ENCODE measurements at places on chromosomes 5 and 9. TPM values are rescaled to one million over a fixed set of nuclear protein-coding genes. Genes with fewer than 3 reads are reported as not detected.
A peak's percentile ranks its signal among the peaks of the same experiment; 100 is the strongest.

The CD180 gene
- total RNA-seq, result 2.0 TPM

The WWC1 gene
- total RNA-seq, result 18.7 TPM

The CD274 gene
- 2.2 TPM for total RNA-seq

The POMT1 gene
- 14.5 TPM for total RNA-seq

The MEGF10 gene
- 0.74 TPM for total RNA-seq

The SLC2A6 gene
- 3.7 TPM for total RNA-seq

The GNE gene
- 16.0 TPM for total RNA-seq

The ABL1 gene
- 68.5 TPM for total RNA-seq

DNA sequence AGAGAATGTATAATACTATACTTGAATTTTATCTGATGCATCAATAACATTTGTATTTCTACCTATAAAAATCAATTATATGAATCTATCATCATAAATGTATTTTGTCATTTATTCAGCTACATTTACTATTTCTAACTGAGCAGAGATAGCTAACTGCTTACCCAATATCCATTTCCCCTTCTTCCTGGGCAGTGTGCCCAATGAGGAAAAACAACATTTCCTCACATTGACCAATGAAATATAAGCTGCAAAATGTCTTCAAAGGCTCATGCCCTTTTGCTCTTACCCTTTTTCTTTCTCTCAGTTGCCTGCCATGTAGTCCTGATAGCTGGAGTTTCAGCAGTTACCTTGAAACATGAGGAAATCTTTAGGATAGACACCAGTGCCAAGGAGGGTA is 385.8 kb upstream of the PCSK5 start:
- DNase-seq, result no peak

DNA sequence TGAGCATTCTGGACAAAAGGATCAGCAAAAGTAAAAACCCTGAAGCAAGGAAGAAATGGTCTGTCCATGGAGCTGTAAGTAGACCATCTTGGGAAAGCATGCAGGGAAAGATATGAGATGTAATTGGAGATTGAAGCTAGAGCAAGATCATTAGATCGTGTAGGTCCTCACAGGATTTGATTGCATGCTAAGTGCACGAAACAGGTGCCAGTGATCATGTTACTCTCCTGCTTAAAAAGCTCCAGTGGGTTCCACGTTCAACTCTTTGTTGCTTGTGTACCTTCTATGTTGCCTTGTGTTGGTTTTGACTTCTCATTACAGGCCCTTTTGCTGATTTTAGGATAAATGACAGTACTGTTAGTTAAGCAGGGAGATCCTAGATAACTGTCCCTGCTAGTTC is 442.0 kb downstream of the DMRT2 start:
- no peak for DNase-seq

DNA sequence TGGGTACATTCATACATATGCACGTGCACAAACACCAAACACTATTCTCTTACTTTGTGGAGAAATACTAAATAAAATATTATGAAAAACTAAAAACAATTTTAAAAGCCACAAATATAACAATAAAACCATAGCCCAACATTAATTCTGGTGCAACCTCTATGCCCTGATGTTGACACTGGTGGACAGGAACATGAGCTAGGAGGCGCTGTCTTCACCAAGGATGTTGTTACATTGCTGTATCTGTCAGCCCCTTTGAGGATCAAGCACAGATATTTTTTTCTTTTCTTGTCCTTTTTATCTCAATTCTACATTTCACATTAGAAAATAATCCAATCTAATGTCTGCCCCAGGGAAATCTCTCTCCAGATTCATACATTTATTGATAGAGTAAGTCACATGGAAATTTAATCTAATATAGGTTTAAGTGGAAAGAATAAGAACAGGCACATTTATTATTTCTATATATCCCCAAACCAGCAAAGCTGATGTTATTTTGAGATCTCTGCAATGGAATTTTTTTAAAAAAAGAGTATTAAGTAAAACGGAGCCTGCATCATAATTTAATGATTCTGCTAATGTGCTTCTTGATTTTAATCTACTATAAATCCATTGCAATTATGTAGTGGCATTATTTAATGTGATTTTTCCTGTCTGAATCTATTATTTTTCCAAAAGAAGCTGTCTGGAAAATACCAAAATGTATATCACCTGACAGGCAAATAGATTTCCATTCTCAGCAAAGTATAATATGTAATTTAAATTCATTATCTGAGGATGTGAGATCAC is 716.5 kb downstream of the MTRR start:
- no peak for DNase-seq

DNA sequence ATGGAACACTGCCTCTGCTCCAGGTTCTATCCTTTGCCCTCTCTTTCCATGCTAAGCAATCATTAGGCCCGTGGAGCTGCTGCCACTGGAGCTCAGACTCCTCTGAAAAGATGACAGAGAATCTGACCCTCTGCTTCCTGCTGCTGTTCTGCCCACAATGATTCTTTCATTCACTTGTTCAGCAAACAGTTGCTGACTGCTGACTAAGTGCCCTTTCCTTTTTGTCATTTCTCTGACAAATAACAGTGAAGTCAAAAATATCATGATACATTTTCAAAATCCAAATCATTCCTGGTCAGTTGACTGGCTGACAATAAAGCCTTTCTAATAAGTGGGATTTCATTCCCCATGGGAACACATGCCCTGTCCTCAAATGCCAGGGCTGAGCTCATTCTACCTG is 110.1 kb downstream of the SIL1 start:
- no peak for DNase-seq

DNA sequence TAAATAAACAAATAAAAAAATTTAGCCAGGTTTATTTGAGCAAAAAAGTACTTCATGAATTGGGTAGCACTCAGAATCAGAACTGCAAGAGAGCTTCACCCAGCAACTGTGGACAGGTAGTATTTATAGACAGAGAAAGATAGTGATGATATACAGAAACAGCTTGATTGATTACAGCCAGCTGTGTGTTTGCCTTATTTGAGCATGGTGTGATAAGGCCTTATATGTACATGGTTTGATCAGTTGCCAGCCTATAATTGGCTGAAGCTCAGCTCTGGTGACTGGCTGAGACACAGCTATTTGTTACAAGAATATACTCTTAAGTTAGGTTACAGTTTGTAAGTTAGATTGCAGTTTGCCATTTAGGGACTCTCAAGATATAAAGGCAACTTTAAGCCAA is 34.3 kb upstream of the ARL15 start:
- no peak for DNase-seq

GRCh38 chr9:112044186-112044585 is 130.9 kb downstream of the SUSD1 start:
- no peak for DNase-seq

DNA sequence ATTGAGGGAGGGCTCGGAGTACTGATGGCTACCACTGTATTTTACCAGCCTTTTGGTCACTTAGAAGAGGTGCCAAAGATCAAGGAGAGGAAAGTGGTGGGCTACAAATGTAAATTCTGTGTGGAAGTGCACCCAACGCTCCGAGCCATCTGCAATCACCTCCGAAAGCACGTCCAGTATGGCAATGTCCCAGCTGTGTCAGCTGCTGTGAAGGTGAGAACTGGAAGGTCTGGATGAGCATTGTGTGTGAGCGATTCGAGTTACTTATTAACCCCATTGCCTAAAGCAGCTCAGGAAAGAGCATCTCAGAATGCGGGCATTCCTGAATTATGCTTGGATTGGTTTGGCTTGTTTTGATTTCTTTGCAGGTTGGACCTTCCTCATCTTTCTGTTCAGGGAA is 67.5 kb downstream of the ZNF462 start:
- DNase-seq, result no peak

GRCh38 chr9:133467101-133467500 is 7.3 kb downstream of the CACFD1 start:
- no peak for DNase-seq

DNA sequence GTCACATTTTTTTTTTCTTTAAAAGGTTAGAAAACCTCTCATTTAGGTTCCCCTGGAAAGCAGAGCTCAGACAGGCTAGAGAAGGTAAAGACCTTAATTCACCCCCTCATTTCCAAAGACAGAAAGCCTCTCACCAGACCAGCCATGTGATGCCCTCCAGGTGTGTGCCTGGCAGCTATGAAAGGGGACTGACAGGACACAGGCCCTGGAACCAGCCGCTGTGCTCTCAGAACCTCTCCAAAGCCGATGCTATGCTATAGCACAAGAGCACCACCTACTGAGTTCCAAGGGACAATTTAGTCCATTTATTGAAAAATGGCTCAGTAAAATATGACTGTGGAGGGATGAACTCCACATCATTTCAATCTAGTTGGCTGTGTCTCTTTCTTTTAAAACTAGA is 48.8 kb downstream of the FANCC start:
- no peak for DNase-seq

- peak; percentile 58 for DNase-seq
Measured at GRCh38 chr9:38276771-38277439, 115.6 kb upstream of the ALDH1B1 start.

DNA sequence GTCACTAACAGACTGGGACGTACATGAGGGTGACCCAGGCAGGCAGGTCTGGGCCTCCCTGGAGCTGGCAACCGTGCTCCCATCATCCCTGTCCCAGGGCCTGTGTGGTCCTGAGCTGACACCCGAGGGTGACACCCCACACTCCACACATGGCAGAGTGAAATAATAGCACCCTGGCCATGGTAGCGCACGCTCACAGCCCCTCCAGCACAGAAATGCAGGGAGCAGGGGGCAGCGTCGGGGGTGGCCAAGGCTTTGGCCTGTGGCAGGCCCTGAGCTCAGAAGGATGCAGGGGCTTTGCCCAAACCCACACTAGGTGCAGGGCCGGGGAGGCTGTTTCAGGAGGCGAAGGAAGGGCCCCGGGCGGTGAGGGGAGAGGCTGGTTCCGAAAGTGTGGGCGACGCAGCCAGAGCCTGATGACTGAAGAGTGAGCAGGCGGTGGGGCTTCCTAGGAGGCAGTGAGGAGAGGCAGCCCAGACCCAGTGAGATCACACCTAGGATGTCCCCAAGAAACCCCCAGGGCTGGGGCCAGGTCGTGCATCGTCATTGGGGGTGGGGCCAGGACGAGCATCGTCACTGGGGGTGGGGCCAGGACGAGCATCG is 12.9 kb downstream of the OR2V2 start:
- no peak for DNase-seq

GRCh38 chr5:173258466-173258865 is 23.5 kb upstream of the NKX2-5 start:
- DNase-seq, result no peak

- no peak for DNase-seq
Measured at GRCh38 chr5:38927470-38927869, 81.7 kb downstream of the OSMR start.

DNA sequence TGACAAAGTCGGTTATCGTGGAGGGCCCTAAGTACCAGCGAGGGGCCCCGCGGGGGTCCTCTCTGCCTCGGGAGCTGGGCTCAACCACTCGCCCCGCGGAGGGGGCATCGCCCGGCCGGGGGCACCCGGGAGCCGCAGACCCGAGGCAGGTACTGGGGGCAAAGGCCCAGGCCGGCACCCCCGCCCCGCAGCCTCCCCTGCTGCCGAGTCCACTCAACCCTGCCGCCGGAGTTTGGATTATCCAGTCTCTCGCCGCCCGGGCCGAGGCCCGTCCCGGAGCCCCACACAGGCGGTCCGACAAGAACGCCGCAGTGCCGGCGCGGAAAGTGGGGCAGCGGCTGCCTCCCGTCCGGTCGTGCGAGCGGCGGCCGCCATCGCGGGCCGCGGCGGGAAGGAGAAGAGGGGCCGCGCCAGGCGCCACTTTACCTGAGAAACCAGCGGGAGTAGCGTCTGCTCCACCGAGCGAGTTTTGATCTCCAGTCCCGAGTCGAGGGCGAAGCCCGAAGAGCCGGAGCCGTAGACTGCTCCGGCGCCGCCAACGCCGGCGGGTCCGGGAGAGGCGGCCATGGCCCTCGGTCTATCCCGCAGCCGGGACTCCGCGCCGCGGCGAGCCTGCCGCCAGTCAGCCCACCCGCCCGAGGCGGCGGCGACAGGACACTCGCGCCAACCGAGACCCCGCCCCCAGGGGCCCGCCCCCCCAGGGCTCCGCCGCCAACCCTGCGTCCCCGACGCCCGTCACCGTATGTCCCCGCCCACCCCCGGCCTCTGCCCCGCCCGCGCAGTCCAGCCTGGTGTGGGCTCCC is at the start of gene CTNNAL1:
Gene CTNNAL1, minus strand, starts transcription at position 624 of the 803 bp plus-strand sequence. Its CDS starts 57 bp downstream, at position 567.
- peak; percentile 89 for DNase-seq

DNA sequence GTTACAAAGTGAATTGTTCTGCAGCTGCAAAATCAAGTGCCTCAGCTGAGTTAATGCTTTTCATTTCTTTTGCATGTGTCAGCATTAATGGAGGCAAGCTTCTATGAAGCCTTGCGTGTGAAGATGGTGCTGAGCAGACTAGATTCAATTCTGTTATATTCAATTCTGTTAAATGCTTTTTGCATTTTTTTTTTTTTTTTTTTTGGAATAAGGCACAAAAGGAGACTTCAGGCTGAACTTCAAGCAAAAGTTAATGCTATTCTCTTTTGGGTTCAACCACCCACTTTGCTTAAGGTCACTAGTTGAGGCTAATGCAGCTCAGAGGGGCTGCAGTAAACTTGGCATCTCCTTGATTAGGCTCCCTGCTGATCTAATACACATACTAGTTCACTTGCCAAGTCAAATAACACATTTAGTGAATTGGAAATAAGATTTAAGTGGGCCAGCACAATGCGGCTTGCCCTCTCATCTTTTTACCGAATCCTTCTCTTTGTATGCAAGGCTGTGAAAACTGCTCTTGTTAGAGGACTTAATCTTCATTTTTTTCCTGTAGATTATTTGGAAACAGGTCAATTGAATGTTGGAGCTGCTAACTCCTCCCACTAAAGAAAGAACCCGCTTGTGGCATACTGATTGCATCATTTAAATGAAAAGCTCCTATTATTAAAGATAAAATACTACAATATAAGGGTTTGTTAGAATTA is 1020.2 kb downstream of the NR2F1-AS1 start:
- no peak for DNase-seq

DNA sequence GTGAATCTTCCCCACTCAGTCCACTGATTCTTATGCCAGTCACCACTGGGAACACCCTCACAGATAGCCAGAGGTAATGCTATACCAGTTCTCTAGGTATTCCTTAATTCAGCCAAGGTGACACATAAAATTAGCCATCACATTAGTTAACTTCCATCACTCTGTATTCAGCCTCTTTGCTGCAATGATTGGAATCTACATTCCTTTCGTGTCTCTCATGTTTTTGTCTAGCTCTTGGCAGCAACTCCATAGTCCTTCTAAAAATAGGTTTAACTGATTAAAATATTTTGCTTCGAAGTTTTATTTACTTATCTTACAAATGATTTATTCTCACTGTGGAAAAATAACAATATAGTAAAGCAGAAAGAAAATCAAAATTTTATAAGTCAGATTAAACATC is 19.6 kb upstream of the RNF20 start:
- DNase-seq, result no peak

- no peak for DNase-seq
Measured at GRCh38 chr5:179758955-179759354, 26.3 kb downstream of the MAML1 start.

GRCh38 chr5:158709279-158709678 is 390.4 kb downstream of the EBF1 start:
- DNase-seq, result no peak

DNA sequence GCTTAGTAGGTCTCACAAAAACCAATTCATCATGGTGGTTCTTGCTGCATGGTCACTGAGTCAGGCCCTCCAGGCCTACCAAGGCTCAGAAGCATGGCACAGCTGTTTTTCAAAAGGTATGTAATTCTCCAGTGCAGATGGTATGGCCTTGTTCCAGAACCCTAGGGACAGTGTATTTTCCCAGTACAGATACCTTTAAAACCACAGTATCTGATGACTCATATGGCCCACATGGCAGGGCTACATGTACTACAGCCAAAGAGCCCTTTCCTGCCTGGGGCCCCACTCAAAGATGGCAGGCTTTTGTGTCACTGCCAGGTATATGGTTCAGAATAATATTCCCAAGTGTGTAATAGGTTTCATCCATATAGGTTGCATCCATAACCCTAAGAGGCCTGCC is 16.5 kb downstream of the CSF2 start:
- DNase-seq, result no peak

Measured in vagina (tissue), 2 donors.